ENCODE measurements at places on chromosomes 5 and 9.

GRCh38 chr5:137264573-137264972, 234.6 kb downstream of the SPOCK1 start:
- no peak for ATAC-seq

GRCh38 chr9:78235256-78235761, 566 bp upstream of the CEP78 start:
- ATAC-seq: no peak

DNA sequence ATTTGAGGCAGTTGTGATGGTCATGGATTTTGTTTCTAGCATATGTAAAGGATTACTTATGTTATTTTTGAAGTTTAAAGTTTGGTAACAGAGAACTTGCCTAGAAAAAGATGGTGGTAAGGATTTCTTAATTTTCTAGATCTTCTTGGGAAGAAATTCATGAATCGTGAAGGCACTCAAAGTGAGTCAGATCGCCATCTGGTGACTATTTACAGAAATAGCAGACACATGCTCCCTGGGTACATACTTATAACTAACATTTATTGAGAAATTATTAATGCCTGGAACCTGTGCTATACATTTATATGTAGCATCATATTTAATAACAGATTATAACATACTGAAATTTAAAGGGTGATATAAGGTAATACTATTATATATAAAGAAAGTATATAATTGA, 299.7 kb downstream of the IZUMO3 start:
- no peak for ATAC-seq

GRCh38 chr5:116666901-116667300, 92.3 kb upstream of the SEMA6A start:
- ATAC-seq: no peak

DNA sequence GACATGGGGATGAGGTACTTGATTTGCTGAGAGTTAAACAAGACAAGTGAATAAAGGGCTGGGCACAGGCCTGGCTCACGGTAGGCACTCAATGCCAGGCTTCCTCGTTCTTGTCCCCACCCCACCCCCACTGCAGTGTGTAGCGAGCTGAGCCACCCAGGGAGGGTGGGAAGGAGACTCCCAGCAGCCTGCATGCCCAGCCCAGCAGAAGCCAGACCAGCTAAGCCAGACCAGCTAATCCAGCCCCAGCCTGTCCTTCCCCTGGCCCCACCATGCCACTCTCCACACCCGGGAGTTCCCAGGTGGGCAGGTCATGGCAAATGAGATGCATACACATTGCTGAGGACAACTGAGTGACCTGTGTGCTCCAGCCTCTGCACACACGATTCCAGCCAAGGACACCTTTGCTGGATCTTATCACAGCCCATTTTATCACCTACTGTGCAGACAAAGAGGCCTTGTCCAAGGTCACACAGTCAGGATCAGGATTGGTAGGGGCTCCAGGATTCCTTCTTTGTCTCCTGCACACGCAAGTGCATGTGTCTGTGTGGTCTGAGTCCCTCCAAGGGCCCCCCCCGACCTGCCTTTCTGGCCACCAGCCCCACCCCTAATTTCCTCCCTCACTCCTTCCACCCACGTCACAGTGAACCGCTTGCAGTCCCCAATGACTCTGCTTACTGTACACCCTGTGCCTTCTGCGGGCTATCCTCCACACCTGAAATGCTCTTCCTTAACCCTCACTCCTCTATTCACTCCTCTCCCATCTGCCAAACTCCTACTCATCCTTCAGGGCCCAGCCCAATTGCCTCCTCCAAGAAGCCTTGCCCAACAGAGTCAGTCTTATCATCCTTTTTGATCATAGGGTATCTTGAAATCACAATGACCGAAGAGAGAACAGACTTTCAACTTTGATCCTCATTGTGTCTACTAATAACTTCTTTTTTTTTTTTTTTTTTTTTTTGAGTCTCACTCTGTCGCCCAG, 26.6 kb downstream of the DUSP1 start:
- no peak for ATAC-seq

DNA sequence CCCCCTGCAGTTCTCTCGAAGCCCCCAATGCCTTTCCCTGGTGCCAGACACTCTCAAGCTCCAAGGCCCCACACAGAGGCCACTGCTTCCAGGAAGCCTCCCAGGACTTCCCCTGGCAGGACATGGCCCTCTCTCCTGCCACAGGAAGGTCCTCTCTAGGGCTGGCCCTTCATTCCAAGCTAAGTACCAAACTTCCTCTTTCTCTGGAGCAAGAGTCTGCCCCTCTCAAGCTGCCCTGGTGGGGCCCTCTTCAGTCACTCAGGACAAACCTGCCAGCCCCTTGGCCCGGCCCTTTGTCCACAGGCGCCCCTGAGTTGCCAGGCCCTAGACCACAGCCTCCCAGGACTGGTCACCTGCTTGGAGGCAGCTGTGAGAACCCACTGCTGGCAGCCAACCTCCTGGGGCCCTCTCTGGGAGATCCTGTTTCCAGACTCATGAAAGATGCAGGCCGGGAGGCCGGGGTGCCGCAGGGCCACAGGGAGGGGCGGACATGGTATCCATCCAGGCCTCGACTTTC, 6.6 kb downstream of the NINJ1 start:
- ATAC-seq: no peak

DNA sequence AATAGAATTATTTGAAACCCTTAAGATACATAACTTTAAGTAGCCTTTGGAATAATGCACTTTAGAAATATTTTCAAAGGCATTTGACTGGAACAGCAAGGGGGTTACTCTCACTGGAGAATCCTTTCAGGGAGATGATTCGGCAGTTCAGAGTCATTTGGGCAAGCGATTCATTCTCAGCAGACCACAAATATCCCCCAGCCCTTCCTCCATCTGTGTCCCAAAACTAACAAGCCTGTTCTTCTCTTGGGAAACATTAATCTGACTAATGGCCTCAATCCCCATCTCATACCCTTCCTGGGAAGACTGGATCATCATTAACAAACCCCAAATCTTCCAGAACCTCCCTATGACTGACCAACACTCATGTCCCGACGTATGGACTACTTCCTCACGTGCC, 65.8 kb upstream of the S1PR3 start:
- ATAC-seq: no peak

DNA sequence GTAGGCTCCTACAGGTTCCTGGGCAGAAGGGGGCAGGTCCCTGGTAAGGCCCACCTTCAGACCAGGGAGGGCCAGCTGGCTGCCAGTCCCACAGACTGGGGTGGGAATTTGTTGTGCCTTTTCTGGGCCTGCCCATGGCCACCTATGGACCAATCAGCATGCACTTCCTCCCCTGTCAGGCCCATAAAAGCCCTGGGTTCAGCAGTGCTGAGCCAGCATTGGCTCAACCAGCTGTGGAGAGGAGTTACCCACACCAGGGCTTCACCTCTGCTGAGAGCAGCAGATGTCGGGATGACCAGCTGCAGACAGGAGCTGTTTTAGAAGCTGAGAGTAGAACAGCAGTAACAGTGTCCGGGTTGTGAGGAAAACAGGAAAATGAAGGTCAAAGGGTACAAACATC, 373.4 kb upstream of the ACO1 start:
- peak; percentile 13 for ATAC-seq

- ATAC-seq: no peak
These were observed 57.0 kb upstream of the LMX1B start for GRCh38 chr9:126556560-126557250.

DNA sequence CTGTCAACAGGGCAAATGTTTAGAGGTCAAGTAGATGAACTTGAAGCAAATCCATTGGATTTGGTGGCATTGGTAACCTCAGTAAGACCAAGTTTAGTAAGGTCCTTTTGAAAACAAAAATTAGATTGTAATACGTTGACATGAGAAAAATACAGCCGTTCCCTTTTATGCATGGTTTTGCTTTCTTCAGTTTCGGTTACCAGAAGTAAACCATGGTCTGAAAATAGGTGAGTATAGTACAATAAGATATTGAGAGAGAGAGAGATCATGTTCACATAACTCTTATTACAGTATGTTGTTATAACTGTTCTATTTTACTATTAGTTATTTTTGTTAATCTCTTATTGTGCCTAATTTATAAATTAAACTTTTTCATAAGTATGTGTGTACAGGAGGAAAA, 156.6 kb upstream of the SLC12A2 start:
- no peak for ATAC-seq

DNA sequence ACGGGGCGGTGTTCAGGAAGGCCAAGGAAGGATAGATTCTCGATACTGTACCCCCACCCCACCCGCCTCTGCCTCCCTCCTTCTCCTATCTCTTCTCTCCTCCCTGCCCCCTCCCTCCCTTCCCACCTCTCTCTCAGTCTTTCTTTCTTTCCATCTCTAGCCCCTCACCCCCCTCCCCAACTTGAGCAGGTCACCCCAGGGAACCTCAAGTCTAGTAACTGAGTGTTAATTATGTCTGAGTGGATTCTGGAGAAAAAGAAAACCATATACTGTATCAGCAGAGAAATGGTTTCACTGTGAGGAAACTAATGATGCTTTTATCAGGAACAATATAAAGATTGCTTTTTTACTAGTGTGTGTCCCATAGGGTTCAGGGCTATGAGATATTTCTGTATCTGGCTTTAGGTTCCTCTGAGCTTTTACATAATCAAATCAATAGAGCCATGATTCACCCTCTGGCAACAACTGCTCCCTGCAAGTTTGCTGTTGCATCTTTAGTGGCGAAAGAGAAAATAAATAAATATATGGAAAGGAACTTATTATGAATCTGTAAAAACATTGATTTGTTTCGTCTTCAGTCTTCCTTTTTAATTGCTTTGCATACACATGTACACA, 639.7 kb downstream of the CCDC171 start:
- ATAC-seq: no peak

- ATAC-seq: no peak
These were observed 1.4 kb downstream of the SLC36A2 start for GRCh38 chr5:151345808-151346478.

DNA sequence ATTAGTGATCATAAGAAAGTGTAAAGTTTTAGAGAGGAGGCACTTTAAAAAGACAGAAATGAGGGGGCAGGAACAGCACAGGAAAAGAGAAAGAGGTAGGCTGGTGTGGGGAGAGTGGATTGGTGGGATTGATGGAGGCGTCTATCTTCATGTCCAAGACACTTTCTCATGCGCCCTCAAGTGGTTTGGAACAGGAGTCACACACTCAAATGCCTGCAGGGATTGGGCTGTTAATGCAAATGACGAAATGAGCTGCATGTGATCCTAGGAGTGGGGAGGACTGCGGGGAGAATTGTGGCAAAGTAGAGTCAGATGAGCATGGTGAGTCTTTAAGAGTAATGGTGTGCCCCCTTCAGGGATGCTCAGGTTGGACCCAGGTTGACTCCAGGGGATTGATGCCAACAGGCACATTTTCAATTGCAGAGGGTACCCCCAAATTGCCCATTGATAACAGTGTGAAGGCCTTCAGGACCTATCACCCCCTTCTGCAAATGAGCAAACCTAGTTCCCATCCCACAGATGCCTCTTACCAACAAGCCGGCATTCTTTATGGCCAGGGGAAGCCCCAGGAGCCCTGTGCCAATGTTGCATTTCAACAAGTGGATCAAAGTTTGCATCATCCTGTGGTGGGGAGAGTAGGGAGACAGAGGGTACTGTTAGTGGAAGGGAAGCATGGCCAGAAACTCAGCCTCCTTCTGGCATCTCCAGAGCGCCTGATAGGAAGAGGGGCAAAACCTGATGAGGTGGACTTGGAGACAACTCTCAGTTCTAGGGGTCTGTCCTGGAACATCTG, 5.3 kb downstream of the SLC36A3 start:
- ATAC-seq: no peak

DNA sequence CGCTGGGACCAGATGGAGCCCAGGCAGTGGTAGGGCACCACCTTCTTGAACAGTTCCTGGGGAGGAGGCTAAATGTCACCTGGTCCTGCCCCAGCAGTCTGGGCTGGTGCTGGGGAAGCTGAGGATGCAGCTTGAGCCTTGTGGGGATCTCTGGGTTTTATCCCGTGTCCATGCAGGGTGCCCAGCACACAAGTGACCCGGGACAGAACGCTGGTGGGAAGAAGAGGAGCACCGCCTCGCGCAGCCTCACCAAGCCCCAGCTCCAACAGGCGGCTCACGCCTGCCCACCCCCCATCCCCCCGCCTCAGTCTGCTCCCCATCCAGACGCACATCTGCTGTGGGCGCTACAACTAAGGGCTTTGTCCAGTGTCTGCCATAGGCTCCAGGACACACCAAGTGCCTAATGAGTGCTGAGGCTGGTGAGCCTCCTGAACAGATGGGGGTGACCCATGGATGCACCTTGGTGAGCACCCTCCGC, 13.8 kb downstream of the RALGDS start:
- ATAC-seq: no peak

DNA sequence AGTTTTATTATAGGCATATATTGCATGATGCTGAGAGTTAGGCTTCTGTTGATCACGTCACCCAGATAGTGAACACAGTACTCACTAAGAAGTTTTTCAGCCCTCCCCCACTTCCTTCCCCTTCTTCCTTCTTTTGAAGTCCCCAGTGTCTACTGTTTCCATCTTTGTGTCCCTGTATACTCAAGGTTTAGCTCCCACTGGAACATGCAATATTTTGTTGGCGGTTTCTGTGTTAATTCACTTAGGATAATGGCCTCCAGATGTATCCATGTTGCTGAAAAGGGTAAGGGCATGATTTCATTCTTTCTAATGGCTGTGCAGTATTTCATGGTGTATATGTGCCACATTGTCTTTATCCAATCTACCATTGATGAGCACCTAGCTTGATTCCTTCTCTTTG, 764.3 kb downstream of the MTRR start:
- no peak for ATAC-seq

DNA sequence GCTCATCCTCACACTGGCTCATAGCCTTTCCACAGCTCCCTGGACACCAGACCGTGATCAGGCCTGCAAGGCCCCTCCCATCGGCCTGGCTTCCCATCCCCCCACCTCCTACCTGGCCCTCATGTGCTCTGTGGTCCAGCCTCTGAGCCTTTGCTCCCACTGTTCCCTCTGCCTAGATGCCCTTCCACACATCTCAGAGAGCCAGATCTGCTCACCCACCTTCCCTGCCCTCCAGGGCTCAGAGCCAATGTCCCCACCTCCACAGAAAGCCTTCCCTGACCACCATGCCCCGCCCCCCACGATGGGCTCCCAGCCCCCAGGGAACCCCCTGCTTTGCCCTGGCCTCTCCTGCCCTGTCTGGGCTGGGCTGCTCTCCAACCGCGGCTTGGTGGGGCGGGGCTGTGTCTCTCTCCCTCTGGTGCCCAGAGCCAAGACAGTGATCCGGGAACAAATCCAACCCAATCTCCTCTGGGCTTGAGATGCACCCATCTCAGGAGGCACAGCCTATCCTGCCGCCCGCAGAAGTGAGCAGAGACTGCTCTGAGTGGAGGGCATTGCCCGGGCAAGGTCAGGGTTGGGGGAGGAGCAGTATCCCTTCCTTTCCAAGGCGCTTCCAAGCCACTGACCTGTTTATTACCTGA, 1.6 kb downstream of the NINJ1 start:
- peak; percentile 45 for ATAC-seq
